Lung microvascular endothelial cell (primary cell): ENCODE measurements at places on chromosomes 13 and 19. TPM values are rescaled to one million over a fixed set of nuclear protein-coding genes. Genes with fewer than 3 reads are reported as not detected.

DNA sequence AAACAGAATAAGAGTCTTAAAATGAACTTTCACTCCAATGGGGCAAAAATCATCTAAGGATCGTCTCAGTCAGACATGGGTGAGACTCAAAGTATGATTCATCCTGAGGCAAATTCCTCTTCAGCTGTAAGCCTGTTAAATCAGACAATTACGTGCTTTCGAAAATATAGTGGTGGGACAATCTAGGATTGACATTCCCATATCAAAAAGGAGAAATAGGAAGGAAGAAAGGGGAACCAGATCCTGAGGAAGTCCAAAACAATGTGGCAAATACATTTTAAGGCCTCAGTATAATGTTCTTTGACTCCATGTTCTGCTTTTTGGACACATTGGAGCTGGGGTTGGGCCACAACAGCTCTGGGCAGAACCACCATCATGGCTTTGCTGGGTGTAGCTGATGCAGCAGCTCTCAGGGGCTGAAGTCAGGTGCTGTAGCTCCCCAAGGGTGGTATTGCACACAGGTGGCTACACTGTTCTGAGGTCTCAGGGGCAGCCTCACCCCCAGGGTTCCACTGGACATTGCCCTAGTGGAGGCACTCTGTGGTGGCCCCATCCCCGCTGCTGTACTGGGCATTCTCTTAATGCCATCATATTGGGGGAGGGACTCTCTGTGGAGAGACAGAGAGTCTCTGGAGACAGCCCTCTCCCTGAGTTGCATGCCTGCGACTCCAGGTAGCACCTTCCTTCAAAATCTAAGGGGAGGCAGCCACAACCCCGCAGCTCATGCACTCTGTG is 5.7 kb upstream of the FPR3 start:
- DNase-seq = peak; percentile 6

DNA sequence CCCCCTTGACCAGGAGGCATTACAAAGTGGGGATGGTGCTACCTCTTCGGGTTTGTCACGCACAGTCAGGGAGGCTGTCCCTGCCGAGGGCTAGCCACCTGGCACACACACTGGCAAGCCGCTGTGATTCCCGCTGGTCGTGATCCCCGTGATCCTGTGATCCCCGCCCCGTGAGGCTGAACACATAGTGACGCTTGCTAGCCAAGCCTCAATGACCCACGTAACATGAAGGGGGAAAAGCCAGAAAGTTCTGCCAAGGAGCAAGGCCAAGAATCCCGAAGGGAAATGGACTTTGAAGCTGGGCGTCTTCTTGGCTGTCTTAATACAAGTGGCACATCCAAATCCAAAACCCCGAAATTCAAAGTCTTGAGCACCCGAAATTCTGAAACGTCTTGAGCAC is 13.7 kb downstream of the LDLR start:
- DNase-seq = no peak

DNA sequence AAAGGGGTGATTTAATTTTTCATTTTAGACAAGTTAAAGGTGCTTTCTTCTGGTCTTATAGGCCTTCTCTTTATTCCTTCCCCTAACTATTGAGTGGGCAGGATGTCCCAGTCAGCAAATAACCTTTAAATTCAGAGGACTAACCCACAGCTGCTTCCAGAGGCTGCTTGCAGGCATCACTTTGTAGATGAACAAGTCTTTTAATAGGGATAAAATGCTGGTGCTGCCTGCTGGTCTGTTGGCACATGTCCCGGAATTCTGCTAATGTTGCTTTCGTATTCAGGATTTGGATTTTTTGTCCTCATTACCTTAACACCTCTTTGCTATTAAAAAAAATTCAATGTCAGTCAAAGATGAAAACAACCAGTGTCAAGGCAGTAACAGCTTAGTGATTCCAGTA is 132.7 kb upstream of the KL start:
- DNase-seq = no peak

- no peak for DNase-seq
Measured at GRCh38 chr19:35355791-35356460, 2.3 kb upstream of the FFAR3 start.

- no peak for DNase-seq
Measured at GRCh38 chr19:16366433-16367260, 42.0 kb downstream of the KLF2 start.

The CEACAM3 gene
- not detected in 2 replicates for total RNA-seq

The SPC24 gene
- 14.3 and 35.7 TPM in 2 replicates for total RNA-seq

The KLK15 gene
- not detected in 2 replicates for total RNA-seq
